ENCODE measurements at places on chromosomes 1 and 21.
A peak's percentile ranks its signal among the peaks of the same experiment; 100 is the strongest.

DNA sequence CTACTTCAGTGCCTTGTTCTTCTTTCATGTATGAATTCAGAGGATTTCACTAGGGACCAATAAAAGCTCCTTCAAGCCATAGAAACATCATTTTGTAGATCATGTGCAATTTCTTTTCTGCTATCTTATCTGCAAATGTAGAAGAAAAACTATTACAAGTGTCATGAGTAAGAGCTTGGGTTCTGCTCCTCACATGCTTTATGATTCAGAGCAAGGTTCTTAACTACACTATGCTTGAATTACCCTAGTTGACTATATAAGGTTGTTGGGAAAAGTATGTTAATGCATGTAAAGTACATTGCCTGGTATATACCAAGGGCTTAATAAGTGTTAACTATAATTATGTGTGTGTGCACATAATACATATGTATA is 91.4 kb upstream of the S1PR1 start:
- no peak for DNase-seq

DNA sequence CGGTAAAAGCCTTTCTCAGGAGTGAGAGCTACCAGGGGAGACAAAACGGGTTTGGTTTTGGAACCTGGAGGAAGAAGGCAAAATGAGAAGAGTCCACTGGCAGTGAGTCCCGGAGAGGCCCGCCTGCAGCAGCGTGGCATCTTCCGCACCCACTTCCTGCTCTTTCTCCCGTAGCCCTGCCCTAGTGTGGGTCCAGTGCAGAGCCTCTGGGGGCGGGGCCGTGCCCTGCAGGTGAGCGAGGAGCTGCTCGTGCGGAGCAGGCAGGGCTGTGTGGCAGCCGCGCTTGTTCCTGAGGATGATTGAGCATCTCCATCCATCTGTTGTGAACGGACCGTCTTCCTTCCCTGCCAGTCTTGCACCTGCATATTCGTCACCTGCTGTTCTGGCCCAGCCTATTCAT is 66.5 kb downstream of the PEX14 start:
- no peak for DNase-seq

DNA sequence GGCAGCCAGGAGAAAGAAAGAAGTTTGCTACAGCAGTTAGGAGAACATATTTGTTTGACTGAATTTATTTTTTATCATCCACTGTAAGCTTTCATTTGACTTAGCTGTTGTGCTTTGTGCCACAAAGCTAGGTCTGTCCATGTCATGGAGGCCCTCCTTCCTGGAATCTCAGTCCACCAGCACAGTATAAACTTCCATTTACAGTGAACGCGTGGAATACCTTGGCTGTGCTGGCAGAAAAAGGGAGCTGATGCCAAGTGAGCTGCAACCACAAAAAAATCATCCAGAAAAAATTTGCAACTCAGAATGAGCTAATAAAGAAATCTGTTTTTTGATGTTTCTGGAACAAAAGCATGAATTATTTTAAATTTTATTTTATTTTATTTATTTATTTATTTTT is 72.6 kb downstream of the ATP6V1G3 start:
- no peak for DNase-seq

DNA sequence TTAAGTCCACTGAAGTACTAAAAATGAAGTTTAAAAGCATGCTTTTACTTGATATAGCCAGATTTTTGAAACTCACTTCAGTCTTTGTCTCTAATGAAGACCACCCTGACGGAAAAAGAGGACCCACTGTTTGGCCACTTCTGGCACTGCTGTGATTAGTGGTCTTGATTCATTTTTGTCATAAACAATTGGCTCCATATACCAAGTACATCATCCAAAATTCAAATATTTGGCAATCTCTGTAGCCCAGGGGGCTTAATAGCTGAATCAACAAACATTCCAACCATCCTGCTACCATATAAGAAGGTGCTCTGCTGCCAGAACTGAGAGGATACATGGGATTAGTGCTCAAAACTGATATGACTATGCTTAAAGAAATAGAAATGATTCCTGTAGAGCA is 156.0 kb downstream of the COL24A1 start:
- no peak for DNase-seq

DNA sequence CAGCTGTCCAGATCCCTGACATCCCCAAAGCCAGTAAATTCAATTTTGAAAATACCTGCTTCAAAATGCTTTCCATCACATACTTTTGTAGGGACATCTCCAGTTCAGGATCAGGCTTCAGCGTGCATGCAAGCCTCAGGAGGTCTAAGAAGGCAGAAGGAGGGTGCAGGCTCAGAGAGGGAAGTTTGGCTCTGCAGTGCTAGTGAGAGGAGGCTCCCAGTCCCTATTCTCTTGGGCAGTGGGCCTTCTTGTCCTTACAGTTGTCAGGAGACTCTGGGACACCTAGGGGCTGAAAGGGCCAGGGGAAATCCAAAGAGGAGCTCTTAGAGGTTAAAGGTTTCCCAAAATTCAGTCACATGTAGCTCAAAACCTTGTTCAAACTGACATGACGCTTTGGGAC is 20.1 kb downstream of the ADCY10 start:
- no peak for DNase-seq

GRCh38 chr1:8816264-8816663 is 1.2 kb downstream of the RERE start:
- peak; percentile 31 for DNase-seq

- DNase-seq, result no peak
Observed at GRCh38 chr1:226302731-226303130, 6.2 kb downstream of the LIN9 start.

DNA sequence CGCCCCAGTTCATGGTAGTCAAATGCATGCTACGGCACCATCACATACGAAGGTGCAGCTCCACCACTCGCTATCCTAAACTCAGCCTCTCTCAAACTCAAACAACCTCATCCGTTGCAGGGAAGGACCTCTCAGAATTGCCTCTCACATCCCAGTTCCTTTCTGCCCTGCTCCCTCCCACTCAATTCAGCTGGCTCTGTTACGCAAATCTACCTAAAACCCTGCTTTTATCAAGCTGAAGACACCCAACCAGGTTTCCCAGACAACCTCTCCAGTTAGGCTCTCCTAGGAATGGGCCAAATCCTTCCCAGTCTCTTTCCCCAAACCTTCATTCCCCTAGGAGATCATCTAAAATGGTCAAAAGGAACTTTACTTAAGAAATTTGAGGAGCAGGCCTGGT is 62.9 kb downstream of the CLSTN1 start:
- no peak for DNase-seq

- no peak for DNase-seq
Observed at GRCh38 chr1:12186679-12186985, 19.8 kb downstream of the TNFRSF1B start.

DNA sequence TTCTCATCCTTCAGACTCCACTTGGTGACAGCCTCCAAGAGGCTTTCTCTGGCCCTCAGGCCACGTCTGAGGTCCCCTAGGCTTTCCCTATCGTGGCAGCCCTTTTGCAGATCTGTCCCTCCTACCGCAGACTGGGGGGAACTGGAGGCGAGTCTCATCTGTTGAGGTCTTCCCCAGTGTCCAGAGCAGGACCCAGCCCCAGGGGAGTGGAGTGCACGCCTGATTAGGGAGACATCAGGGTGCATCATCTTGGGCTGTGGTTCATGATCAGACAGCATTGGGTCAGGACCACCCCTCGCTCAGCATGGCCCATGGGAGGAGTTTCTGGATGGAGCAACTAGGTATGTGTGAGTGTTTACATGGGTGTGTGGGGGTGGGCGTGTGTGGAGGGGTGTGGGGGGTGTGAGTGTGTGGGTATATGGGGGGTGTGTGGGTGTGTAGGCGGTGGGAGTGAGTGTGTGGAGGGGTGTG is 8.5 kb upstream of the MATN1 start:
- no peak for DNase-seq

GRCh38 chr1:43271186-43272118 is 1.7 kb downstream of the TMEM125 start:
- DNase-seq, result no peak

DNA sequence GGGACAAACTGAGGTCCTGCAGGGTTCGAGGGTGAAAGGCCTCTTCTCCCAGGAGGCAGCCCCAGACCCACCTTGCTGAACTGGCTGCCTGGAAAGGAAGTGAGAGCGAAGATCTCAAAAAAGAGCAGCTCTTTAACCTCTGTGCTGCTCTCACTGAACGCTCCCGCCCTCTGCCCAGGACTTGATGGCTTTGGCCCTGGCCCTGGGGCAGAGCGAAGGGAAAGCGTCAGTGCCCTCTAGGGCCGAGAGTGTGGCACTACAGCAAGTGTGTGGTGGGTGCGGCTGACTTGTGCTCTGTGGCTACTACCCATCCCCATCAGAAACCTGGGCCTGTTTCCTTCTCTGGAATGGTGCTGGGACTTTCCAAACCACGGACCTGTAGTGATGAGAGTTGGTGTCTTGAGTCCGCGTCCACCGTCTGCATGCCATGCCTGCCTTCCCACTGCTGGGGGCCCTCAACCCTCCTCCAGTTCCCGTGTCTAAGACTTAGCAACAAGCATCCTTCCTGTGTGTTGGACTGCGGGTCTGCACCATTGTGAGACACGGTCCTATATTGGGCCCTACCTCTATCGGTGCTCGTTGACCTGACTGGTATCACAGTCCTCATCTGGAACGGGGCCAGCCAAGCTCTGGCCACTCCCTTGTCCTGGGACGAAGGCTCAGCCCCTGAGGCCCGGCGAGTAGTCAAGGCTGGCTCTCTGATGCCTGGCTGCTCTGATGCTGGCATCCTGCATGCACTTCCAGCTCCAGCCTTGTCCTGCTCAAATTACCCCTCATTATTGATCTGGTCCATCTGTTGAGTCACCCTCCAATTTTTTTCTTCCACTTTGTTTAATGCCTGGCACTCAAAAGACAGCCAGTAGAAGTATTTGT is 180.3 kb downstream of the DISC1 start:
- DNase-seq, result no peak

DNA sequence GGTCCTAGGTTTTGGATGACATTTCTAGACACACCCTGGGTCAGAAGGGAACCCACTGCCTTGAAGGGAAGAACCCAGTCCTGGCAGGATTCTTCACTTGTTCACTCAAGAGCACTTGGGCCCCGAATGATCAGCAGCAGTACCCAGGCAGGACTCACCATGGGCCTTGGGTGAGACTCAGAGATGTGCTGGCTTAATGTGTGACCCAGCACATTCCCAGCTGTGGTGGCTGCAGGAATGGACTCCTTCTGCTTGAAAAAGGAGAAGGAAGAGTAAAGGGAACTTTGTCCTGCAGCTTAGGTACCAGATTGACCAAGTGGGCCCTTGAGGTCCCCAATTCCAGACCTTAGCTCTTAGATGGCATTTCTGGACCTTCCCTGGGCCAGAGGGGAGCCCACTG is 12.3 kb upstream of the SMAP2 start:
- no peak for DNase-seq

DNA sequence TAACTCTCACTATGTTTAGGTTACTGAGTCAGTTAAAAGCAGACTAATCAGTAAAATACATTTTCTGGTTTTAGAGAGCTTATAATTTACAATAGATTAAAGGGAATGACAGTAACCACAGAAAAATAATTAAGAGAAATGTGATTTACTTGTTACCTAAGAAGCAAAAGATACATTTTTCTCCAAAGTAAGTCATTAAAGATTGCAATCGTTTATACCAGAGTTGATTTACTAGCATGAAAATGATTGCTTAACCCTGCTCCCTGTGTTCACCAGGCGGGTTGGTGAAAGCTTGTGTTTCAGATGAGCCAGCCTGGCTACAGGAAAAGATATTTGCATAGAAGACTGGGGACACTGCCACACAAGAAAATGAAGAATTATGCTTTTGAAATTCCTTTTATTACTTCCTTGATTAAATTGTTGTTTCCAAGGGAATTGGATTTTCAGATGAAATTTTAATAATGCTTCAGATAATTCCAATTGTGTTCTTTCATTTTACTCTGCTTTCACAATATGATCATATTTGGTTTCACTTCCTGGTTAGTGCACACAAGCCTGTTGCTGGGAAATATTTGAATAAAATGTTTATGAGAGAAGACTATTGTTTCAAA is 27.9 kb downstream of the LRRC8B start:
- DNase-seq, result peak; percentile 97

GRCh38 chr1:13766592-13767564 is 66.9 kb downstream of the PRDM2 start:
- no peak for DNase-seq

- DNase-seq, result no peak
Observed at GRCh38 chr1:46721686-46722205, 2.8 kb upstream of the EFCAB14 start.

DNA sequence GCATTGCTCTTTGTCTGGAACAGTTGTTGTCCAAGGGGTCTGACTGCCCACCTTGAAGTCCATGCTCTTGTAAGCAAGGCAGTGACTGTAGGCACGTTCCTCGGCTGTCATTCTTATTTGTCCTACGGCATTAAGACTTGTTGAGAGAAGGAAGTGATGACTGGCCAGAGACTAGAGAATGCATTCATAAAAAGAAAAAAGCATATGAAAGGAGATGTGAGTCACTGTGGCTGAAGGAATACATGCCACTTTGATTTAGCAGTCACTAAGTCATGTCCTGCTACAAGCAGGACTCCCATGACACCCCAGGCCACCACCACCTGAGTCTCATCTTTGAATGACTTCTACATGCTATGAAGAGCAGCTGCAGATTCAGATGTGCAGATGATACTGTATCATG is 50.5 kb downstream of the CNN3 start:
- no peak for DNase-seq

DNA sequence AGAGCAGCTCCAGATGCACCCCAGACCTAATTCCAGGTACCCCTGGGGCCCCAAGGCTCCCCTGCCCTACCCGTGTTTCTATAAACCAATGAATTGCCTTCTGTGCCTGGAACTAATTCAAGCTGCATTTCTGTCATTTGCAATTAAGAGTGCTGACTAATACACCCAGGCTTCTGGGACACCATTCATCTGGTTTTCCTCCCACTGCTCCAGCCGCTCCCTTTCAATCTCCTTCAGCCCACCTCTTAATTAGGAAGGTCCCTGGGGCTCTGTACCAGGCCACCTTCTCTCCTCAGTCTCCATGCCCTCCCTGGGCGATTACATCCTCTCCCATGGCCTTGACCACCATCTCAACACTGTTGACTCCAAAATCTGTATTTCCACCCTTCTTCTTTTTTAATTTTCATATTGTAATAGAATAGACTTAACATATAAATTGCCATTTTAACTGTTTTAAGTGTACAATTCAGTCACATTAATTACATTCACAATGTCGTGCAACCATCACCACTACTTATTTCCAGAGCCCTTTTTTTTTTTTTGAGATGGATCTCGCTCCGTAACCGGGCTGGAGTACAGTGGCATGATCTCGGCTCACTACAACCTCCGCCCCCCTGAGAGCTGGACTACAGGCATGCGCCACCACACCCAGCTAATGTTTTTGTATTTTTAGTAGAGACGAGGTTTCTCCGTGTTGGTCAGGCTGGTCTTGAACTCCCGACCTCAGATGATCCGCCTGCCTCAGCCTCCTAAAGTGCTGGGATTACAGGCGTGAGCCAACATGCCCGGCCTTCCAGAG is 9.2 kb upstream of the GJB3 start:
- DNase-seq, result no peak

DNA sequence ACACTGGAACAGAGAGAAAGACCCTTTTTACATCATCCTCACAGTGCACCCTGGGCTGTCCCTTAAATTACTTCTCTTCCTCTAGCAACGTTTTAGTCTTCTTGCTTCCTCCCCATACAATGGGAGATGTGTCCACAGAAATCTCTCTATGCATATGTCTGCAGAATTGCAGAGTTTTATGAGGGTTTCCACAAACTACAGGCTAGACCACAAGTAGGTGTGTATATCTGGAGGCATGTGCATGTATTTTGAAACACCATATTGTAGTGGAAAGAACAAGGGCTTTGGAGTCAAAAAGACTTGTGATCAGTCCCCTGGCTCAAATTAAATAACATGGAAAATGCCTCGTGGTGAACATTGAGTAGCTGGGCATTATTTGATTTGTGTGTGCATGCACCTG is 121.3 kb upstream of the IPO9 start:
- DNase-seq, result no peak

GRCh38 chr1:58727364-58727763 is 27.5 kb upstream of the MYSM1 start:
- DNase-seq, result no peak

Data from NCI-H526 treated with DMSO at 0.1 percent for 48 hours (cell line).